ENCODE measurements at places on chromosomes 2 and 18.

GRCh38 chr2:241314226-241315092, 1.0 kb downstream of the HDLBP start:
- H3K27ac ChIP-seq: peak overlapping the region; percentile 98
- H3K36me3 ChIP-seq: no peaks in the 10 kb centered on the region
- DNase-seq: no peak
- H3K27me3 ChIP-seq: no peaks in the 10 kb centered on the region
- peaks cover 25% of the 10 kb centered on the region for H3K4me1 ChIP-seq

DNA sequence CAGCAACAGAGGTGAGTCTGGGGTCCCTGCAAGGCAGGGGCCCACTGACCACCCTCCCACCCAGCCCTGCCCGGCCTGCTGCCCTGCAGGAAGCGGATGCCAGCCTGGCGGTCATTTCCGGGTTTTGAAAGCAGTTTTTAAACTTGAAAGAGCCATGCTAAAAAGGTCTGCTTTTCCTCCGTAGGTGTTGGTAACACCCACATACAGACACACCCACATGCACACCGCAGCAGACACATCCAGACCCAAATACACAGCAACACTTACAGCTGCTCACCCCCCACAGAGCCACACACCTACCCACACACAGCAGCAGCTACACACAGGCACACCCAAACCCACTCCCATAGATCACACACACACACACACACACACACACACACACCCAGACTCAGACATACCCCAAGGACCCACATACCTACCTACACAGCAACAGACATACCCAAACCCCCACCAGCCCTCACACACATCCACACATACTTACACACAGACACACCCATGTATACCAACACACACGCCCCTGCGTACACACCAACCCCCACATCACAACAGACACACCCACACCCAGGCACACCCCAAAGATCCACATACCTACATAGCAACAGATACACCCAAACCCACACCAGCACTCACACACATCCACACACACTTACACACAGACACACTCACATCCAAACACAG, 7.6 kb downstream of the ZFP36L2 start:
- peak overlapping the region; percentile 24 for H3K4me3 ChIP-seq
- H3K4me1 ChIP-seq: peaks cover 74% of the 10 kb centered on the region
- H3K27me3 ChIP-seq: no peaks in the 10 kb centered on the region
- peaks cover 7% of the 10 kb centered on the region for H3K36me3 ChIP-seq

DNA sequence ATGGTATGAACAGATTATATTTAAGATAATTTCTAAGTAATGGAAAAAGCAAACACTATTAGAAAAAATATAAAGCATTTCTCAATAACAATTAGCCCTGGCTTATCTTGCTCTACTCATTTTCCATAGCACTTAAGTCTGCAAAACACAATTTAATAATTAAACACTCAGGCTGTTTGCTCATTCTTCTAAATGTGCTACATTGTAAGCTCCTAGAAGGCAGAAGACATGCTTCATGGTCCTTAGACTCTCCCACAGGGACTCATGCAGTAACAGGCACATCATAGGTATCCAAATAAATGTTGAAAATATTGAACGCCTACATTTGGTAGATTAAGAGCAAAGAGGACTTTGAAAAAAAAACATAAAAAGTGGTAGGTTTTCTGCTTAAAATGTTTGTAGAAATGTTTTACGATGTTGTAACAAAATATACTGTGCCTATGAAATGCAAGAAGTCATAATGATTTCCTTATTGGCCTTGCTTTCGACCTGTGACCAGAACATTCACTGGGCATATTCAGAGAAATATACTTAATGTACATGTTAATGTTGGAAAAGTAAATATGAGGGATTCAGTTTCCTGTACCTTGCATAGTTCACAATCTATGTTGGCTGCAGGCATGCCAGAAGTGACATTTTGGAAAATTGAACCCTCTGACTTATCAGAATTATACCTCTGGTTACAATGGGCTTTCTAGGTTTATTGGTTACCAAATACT, 27.2 kb downstream of the G6PC2 start:
- H3K36me3 ChIP-seq: no peaks in the 10 kb centered on the region
- no peaks in the 10 kb centered on the region for H3K4me1 ChIP-seq
- no peak overlapping the region for H3K27ac ChIP-seq
- DNase-seq: no peak
- H3K27me3 ChIP-seq: no peaks in the 10 kb centered on the region

DNA sequence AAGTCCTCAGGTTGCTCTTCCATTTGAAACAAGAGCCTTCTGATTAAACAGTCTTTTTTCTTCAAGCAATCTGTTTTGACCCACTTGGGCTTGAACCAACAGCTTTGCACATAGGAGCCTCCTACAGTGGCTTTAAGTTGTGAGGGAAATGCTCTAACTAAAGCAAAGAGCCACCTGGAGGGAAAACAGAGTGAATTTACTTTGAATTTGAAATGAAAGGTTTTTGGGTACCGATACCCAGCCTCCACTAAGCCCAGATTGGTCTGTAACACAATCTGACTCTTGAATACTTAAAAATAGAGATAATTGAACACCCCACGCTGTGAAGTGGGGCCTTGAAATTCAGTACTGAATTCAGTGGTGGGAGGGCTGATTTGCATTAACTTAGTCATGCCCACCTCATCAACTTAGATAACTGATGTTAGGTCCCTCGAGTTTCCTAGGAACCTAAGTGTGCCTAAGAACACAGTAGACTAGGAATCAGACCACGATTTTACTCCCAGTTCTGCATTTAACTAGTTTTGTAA, 56.3 kb upstream of the ACVR1C start:
- DNase-seq: peak; percentile 20
- peaks cover 9% of the 10 kb centered on the region for H3K4me1 ChIP-seq
- H3K36me3 ChIP-seq: no peaks in the 10 kb centered on the region
- H3K4me3 ChIP-seq: no peak overlapping the region
- no peak overlapping the region for H3K27ac ChIP-seq
- peaks cover 14% of the 10 kb centered on the region for H3K27me3 ChIP-seq

All from cardiac muscle cell (in vitro differentiated cells and primary cell).